ENCODE measurements at places on chromosomes 12 and 14. TPM values are rescaled to one million over a fixed set of nuclear protein-coding genes. Genes with fewer than 3 reads are reported as not detected.
A peak's percentile ranks its signal among the peaks of the same experiment; 100 is the strongest.

Gene SRRM4
- total RNA-seq = not detected

Gene STX2
- 19.2 TPM for total RNA-seq

GRCh38 chr12:77594366-77594765 is 236.3 kb upstream of the NAV3 start:
- H3K4me1 ChIP-seq = no peaks in the 10 kb centered on the region
- no peak overlapping the region for H3K4me3 ChIP-seq

DNA sequence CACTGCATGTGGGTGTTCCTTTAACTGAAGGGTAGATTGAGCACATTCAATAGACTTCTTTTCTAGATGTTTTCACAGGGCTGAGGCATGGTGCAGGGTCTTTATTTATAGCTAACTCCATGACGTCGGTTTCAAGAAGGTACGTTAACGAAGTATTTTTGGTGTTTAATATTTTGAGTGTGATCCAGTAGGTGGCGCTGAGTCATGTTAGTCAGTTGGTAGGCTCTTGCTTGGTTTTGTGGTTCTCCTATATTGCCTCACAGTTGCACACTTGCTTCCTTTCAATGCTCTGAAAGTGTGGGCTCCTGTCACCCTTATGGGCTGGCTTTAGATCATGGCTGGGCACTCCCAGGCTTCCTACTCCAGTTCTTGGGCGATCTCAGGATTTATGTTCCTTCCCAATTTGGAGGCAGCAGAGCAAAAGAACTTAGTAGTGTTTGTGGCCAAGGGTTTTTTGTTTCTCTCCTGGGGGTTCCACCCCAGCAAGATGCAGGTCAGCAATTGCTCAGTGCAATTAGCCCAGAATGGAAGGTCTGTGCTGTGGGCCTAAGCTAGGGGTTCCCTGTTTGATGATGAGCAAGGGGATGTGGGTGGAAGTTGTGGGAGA is 471.6 kb upstream of the FOXG1 start:
- no peak overlapping the region for H3K27ac ChIP-seq
- no peak overlapping the region for H3K4me3 ChIP-seq
- no peaks in the 10 kb centered on the region for H3K36me3 ChIP-seq
- H3K4me1 ChIP-seq = no peaks in the 10 kb centered on the region
- no peaks in the 10 kb centered on the region for H3K27me3 ChIP-seq

- H3K4me3 ChIP-seq = no peak overlapping the region
- H3K36me3 ChIP-seq = no peaks in the 10 kb centered on the region
- H3K27me3 ChIP-seq = peaks cover 41% of the 10 kb centered on the region
- peak; percentile 87 for DNase-seq
Measured at GRCh38 chr12:62438098-62438692, 28.4 kb upstream of the MON2 start.
